ENCODE measurements at places on chromosomes 11 and 22.

DNA sequence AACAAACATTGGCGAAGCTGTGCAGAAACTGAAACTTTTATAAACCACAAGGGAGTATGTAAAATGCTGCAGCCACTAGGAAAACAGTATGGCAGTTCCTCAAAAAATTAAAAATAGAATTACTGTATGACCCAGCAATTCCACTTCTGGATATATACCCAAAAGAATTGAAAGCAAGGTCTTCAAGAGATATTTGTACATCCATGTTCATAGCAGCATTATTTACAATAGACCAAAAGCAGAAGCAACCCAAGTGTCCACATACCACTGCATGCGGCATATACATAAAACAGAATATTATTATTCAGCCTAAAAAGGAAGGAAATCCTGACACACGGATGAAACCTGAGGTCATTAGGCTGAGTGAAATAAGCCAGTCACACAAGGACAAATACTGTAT, 85.8 kb downstream of the RELT start:
- DNase-seq, result no peak

- DNase-seq, result no peak
These were observed 13.0 kb downstream of the JHY start for GRCh38 chr11:122895563-122895962.

DNA sequence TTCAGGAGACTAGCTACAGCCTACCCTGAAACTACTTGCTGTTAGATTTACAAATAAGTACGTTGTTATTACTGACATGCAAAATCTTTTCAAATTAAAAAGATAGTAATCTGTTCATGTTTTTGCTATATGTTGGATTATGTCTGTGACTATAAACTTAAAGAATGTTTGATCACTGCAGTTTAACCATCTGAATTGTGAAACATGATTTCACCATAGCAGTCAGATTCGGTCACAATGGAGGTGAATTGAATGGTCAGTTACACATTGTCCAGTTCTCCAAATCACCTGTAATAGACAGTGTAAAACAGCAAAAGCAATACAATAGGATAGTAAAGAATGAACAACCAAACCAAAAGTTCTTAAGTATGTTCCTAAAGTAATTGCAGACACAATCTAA, 43.3 kb downstream of the CCDC83 start:
- DNase-seq, result no peak

DNA sequence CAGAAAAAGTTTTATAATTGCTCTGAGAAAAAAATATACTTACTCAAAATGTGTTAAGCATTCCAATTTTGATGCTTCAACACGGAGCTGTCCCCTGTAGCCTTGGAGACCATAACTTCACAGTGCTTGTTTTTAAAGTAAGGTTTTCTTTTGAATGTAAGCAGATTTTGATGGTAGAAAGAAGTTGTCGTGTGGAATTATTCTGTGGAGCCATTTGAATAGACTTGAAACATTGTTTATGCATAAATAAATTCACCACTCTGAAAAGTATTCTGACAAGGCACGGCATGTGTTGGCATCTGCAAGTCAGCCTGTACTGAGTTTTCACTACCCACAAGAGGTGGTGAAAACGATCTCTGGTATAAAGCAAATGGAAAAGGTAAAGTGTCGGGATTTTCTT, 115.5 kb downstream of the UVRAG start:
- DNase-seq, result no peak

GRCh38 chr22:47724030-47724429, 961.6 kb downstream of the TBC1D22A start:
- DNase-seq, result no peak

- no peak for DNase-seq
These were observed 1.2 kb downstream of the ELFN2 start for GRCh38 chr22:37425800-37426705.

DNA sequence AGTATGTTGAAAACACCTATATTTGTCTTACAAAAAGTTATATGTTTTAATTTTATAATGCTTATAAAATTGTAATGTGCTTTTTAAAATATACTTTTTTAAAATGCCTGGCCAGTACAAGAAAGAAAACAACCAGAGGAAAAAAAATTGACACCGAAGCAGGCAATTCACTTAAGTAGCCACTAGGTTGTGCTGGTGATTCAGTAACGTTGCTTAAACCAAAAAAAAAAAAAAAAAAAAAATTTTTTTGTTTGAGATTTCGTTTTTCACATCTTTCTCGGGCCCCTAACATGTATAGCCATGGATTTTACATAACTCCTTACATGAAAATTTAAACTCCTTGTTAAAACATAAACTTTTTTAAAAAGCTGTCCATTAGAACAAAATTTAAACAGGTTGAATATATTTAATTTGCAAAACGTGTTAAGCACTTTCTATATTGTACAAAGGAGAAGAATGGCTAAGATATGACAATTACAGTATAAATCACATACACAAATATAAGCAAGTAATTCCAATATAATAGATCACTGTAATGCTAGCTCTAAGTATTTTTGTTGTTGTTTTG, 9.2 kb downstream of the OR8B4 start:
- peak; percentile 18 for DNase-seq

- DNase-seq, result peak; percentile 72
These were observed 6.8 kb downstream of the NAA40 start for GRCh38 chr11:63945477-63946163.

DNA sequence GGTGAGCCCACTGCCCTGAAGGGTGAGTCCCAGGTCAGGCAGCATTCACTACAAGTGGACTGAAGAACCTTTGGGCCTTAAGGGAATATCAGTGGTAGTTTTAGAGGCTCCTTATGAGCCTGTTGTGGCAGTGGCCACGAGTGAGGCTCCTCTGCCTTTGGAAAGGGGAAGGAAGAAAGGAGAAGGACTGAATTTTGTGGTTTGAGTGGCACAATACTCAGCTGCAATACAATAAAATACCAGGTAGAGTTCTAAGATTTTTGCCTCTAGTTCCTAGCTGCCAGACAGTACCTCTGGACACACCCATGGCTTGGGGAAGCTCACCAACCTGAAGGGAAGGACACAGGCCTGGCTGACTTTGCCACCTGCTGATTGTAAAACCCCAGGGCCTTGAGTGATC, 260.9 kb downstream of the DYNC2H1 start:
- DNase-seq, result no peak

DNA sequence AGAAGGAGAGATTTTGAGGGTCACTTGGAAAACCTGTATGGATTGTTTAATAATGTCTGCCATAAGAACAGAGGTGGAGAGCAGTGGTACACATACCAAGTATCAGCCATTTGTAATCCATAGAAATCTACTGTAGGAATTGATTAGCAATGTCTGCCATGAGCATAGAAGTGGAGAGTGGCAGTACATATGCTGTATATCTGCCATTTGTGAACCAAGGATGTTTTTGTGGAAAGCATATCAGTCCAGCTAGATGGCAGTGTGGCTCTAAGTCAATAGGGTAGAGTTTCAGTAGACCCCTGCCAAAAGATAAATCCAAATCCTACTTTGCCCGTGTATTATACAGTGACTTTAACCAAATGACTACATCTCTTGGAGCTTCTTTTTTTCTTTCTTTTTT, 82.9 kb upstream of the SEZ6L start:
- DNase-seq, result no peak

- DNase-seq, result no peak
These were observed 147.1 kb downstream of the C11orf91 start for GRCh38 chr11:33553486-33553885.
